Calu3 (cell line): ENCODE measurements at places on chromosomes 6 and 20.

DNA sequence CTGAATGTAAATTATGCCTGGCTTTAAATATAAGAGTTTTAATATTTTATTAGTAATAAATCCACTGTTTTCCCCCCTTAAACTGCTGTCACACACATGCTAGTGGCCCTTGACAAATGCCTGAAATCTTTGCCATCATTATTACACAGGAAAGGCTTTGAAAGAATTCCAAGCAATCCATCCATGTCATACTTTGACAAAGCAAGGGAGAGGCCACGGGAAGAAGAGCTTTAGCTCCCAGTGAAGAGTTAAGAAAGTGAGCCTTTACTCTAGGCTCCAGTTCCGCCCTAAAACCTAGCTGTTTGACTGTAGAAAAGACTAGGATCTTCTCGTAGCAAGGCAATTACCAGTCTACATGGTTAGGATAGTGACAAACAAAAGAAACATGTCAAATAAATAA is 147.9 kb downstream of the GMDS start:
- no peak for DNase-seq

GRCh38 chr6:137363805-137364138 is 130.4 kb downstream of the OLIG3 start:
- DNase-seq: no peak

DNA sequence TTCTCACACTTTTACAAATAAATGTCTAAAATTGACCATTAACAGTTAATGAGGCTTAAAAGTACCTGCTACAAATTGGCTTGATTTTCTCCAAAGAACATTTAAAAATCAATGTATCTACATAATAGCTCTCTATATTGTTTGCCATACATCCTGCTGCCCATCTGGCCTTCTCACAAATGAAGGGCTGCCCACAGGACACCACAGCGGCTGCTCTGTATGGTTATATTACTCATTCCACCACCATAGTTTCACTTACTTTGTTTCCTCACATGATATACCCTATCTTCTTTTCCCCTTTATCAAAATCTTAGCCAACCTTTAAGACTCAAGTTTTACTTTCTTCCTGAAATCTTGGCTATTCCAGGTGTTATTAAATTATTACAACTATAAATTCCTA is 407.7 kb upstream of the HTR1E start:
- DNase-seq: no peak

GRCh38 chr6:115947966-115948541 is 112.6 kb downstream of the FRK start:
- DNase-seq: no peak

- no peak for DNase-seq
These were observed 90.8 kb upstream of the HDAC2 start for GRCh38 chr6:114061741-114062140.

DNA sequence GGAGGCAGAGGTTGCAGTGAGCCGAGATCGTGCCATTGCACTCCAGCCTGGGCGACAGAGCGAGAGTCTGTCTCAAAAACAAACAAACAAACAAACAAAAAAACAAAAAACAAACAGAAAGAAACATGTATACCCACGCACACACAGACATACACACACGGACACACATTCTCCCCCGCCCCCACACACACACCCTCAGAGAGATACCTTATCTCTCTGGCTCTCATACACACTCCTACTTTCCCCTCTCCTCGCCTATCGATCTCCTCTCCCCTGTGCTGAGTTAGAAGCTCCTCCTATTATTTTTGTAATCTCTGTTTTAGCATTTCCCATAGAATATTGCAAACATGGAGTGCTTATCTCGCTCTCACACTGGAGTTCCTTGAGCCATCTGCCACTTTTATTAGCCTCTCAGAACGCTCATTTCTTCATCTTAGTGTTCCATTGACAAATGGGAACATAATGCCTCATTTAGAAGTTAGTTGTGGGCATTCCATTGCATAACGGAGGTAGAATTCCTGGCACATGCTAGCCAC is 144.2 kb upstream of the CITED2 start:
- DNase-seq: no peak

DNA sequence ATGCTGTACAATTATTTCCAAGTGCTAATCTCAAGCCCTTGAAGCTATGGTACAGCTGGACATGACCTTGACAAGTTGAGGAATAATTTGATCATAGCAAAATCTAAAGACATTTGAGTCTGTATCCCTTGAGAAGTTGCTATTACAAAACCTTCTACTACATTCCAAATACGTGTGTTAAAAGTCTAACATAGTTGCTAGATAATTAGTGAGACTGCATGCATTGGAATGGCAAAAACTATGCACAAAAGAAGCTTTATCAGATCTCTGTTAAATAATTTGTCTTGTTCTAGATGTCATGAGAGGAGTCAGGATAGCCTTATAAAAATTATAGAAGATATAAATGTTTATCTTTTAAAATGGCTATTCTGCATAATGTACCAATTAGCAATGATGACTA is 127.8 kb downstream of the GJA1 start:
- no peak for DNase-seq

DNA sequence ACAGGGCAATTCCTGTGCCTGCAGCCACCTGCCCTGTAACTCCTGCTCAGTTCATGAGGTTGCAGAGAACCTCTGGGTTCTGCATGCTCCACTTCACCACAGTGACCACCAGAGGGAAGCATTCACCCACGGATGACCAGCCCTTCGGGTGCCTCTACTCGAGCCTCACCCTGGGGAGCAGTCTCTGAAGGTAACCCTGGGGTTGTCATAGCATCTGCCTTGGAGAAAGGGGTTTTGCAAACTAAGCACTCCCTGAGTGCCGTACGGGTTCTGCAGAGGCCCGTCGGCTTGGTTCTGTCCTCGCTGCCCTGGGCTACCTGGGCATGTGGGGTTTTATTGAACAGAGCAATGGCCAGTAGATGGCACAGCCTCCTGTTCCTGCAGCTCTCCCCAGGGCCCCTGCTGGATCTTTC is 10.2 kb upstream of the CST5 start:
- DNase-seq: peak; percentile 30
